Pulmonary artery endothelial cell (primary cell): ENCODE measurements at places on chromosomes 7 and 10. TPM values are rescaled to one million over a fixed set of nuclear protein-coding genes. Genes with fewer than 3 reads are reported as not detected.

Gene SYT15B
- not detected in 2 replicates for total RNA-seq

- no peak for DNase-seq
Measured at GRCh38 chr7:4042402-4043045, 639.6 kb upstream of the FOXK1 start.

GRCh38 chr10:71837098-71837827 is 13.8 kb downstream of the PSAP start:
- no peak for DNase-seq

GRCh38 chr10:18340496-18341051 is 200.3 kb downstream of the CACNB2 start:
- DNase-seq, result no peak

Gene CADPS2
- total RNA-seq, result 74.0 and 115 TPM in 2 replicates

DNA sequence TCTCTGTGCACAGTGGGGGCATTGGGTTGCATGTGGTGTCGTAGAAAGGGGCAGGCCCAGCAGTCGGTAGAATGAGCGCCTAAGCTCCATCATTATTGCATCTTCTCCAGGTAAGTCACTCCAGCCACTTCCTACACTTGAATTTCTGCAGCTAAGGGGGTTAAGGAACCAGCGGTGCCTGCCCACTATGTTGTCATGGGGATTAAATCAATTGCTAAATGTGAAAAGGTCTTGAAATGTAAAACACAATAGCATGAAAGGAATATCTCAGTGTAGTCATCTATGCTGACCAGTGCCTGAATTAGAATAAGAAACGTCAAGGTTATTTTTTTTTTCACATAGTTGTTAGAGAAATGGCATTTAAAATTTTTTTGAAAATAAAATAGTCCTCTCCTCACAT is 15.2 kb upstream of the CELF2 start:
- DNase-seq, result no peak

DNA sequence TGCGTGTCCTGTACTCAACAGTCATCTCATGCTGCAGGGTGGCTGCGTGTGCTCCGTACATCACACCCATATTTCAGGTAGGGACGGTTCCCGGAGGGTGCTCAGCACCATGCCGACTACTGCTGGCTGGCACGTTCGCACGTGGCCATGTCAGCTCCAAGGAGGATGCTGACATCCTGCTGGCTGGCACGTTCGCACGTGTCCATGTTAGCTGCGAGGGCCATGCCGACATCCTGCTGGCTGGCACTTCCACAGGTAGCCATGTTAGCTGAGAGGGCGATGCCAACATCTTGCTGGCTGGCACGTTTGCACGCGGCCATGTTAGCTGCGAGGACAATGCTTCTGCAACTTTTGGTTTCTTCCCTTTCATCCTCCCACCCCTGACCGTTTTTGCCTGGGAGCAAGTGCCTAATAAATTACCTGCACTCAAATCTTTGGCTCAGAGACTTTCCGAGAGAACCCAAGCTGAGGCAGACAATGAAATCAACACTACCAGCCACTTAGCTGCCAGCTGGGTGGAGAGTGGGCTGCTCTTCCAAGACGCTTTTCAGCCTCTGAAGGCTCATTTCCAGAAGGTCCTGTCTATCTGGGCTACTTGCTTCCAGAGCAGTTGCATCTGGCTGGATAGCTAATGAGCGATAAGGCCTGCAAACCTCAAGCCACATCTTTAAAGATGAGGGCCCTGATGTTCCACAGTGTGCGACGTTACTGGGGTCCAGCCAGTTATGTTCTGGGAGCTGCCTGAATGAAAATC is 104.6 kb downstream of the WDR37 start:
- DNase-seq, result no peak

Gene BICC1
- 1.7 and 3.2 TPM in 2 replicates for total RNA-seq

Gene CYP2C9
- total RNA-seq, result not detected in 2 replicates

DNA sequence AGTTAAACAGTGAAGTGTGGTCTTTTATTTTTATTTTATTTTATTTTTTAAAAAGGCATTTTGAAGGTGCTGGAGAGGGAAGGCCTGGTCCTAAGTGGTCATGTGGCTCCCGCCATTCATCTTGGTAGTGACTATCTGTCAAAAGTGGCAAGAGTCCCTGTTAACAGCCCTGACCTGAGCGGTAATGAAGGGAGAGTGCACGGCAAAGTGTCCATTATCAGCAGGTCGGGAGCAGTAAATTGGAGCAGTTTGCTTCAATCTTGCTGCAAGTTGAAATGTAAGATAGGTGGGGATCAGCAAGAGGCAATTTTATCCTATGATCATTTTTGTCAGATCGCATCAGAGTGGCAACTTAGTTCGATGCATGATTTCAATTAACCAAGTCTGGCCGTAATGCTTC is 227.4 kb upstream of the SP4 start:
- no peak for DNase-seq

DNA sequence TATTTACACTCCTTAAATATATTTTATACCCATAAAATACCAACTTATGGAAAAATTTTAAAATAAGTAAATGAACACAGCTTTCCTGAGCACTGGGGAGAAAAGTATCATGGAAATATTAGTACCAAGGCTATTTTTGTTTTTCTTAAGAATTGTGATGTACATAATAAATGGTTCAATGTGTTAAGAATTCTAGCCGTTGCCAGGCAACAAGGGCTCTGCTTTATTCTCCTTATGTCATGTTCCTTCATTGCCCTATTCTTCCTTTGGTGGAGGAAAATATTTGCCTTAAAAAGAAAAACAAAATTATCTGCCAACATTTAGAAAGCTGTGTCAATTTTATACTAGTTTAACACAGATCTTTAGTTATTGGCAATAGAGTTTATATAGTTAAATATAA is 2.6 kb upstream of the ZPBP start:
- DNase-seq, result no peak

Gene DENND2A
- 0.04 and 0.07 TPM in 2 replicates for total RNA-seq

Gene MRPS17
- total RNA-seq, result 20.9 and 32.6 TPM in 2 replicates
